ENCODE measurements at places on chromosomes 11 and 22.

DNA sequence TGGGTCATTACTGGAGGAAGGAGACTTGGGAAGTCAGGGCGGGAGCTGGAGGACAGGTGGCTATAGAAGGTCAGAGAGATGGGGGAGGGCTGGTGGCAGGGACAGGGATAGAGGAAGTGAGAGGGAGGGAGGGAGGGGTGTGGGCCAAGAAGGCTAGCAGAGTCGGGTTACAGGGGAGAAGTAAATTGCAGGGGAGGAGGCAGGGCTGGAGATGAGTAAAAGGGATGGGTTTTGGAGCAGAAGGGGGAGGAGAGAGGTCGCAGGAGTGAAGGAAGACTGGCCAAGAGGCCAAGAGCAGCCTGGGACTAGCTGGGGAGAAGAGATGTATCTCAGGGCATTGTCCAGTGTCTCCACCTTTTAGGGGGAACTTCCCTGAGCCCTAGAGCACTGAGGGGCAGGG, 33.0 kb downstream of the LRRC10B start:
- ATAC-seq: peak; percentile 48

DNA sequence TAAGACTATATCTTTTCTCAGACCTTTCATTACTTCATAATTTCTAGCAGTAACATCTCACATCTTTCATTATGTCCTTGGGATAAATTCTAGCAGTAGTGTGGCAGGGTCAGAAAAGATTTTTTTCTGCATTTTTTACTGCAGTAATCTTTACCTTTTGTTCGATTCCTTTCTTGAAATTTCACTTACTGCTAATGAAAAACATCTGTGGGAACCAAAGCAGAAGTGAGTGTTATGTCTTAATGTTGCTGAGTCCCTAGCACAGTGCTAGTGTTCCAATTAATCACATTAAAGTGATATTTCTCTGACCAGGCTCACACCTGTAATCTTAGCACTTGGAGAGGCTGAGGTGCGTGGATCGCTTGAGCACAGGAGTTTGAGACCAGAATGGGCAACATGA, 123.6 kb downstream of the EHF start:
- ATAC-seq: no peak

DNA sequence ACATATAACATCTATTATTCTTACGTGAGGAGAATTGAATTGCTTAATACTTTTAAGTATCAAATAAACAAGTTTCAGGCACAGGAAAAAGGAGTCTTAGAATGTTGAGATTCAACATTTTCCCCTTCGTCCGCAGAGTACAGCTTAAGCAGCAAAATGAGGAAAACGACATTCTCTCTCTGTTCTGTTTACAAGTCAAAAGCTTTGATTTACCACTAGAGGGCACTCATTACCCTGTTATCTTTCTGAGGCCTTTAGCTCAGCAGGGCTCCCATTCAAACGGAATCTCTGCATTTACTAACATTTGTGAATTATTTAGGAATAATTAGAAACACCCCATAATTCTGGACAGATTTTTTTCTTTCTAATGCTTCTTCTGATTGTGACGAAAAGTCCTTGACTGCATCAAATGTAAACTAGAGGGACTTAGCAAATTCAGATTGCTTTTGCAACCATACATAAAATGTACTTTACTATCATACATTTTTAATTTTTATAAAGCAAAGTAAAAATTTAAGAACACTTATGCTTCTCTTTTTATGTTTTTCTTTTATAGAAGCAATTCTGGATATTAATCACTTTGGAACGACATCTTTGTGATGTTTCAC, 75.0 kb downstream of the JRKL start:
- ATAC-seq: peak; percentile 97

DNA sequence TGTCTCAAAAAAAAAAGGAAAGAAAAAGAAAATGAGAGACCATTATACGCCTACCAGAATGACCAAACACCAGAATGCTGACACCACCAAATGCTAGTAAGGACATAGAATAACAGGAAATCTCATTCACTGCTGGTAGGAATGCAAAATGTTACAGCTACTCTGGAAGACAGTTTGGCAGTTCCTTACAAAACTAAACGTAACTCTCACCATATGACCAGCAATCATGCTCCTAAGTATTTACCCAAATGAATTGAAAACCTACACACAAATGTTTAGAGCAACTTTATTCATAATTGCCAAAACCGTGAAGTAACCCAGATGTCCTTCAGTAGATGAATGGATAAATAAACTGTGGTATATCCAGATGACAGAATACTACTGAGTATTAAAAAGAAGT, 7.2 kb downstream of the CHKA start:
- ATAC-seq: peak; percentile 51

DNA sequence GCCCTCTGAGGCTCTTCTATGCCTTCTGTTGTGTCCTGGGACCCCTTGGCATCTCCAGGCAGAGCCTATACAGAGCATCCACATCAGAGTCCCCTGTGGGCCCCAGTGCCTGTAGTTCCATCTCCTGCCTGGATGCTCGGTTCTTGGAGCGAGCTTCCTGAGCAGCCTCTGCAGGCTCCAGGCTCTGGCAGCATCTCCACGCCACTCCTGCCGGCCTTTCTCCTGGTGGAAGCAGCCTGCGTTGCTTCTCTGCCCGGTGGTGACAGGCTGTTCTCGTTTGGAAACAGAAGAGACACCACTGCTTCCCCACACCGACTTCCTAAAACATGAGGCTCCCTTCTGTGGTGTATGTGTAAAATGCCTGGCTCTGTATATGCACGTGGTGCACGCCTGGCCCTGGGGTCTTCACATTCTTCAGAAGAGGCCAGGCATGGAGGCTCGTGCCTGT, 52.8 kb downstream of the BCR start:
- ATAC-seq: peak; percentile 52

DNA sequence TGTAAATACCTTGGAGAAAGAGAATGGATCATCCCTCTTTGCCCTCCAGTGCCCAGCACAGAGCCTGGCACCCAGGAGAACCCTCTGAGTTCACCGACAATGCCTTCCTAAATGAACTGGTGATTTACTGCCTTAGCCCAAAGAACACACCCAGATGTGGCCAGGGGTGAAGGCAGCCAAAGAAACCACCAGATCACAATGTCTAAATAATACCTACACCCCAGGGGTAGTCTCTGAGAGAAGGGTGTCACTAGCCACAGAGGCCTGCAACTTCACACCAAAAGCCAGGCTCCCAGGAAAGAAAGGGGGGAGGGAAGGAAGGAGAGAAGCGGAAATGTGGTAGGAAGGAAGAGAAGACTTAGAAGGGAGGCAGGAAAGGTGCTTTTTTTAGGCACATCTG, 65.7 kb downstream of the RPL27A start:
- no peak for ATAC-seq

DNA sequence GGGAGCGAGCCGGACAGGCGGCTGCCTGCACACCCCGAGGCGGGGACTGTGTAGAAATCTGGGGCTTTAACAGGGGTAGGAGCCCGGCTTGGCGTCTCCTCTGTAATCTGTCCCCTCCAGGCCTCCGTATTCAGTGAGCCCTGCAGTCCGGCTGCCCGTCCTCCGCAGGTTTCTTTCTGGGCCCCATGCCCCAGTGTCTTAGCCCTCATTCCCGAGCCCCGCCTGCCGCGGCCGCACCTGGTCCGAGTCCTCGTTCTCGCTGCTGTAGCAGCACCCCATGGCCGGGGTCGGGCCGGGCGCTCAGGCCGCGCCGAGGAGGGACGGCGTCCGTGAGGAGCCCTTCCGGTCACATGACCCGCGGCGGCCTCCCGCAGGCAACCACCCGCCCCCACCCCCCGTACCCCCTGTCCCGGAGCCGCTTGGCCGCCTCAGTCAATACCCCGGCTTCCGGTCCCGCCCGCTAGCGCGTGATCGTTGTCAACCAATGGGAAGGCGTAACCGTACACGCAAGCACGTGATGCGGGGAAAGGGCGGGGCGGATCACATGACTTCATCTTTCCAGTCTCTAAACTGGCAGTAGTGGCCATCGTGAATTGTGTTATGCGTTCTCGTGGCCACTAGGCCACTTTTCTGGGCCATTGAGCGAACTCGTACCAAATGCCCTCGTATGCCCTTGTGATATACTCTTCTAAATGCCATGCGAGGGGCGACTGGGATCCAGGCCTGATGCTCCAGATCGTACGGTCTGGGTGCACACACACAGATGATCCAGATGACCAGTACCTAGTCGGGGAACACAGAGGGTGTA, at the start of gene LAMTOR1:
LAMTOR1 (minus strand) TSS at position 352 of the 808 bp plus-strand sequence; CDS start at position 279, 73 bp downstream.
- peak; percentile 96 for ATAC-seq

DNA sequence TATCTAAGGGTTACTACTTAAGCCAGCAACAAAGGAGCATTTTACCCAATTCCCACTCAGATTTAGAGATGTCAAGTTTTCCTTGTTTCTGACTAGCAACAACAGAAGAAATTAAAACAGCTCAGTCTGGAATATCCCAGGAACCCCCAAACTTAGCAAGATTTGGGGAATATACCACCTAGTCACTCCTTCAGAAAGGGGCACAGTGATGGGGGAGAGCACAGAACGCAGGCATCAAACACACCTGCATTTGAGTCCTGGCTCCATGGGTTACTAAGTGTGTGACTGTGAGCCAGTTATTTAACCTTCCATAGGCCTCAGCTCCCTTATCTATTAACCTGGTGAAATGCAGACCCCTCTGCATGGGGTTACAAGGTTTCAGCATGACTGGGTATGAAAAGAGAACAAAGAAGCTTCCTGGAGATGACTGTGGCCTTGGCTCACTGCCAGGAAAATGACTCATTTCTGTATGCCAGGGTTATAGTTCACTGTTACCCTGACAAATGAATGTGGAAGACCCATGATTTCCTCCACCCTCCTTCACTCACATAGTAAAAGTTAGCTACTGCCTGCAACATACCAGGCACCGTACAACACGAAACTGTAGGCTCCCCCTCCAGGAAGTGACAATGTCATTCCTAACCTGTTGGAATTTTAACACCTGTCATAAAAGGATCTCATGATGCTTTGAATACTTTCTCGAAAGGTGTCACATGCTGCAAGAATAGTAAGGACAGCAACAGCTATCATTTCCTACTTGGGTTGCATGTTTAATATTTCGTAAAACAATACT, 79.6 kb downstream of the ME3 start:
- ATAC-seq: peak; percentile 82

GRCh38 chr11:11311169-11311568, 41.9 kb downstream of the CSNK2A3 start:
- no peak for ATAC-seq

DNA sequence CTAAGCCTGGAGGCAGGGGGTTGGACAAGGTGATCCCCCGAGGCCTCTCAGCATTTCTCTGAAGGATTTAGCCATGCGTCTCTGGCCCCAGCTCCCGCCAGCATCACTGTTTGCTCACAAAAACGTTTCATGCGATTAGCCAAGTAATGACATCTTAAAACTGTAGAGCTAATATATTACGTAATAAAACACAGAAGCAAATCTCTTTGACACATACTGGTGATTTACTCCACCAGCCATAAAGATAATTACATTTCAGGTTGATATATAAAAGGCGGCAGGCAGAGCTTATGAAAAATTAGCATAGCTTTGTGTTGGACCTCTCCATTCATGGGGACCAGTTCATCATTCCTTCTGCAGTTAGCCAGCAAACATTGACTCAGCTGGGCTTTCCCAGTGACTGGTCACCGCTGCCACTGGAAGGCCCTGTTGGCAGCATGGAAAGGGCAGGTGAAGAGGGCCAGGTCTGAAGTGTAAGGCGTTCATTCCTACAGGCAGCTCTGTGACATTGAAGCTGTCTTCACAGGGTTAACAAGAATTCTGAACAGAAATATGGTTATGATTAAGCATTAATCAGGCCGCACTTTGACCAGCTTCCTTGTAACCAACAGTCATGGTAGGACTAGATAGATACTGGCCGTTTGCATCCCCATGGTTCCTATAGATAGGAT, 150.3 kb downstream of the NECTIN1 start:
- no peak for ATAC-seq

DNA sequence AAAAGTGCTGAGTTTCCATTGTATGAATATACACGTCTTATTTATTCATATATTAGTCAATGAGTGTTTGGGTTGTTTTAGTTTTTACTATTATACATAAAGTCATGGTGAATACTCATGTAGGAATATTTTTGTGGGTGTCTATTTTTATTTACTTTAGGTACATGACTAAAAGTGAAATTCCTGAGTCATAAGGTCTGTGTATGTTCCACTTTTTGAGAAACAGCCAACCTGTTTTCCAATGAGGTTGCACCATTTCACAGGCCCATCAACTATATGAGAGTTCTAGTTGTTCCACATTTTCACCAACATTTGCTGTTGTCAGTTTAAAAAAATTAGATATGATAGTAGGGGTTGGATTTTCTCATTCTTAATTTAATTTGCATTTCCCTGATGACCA, 6.6 kb upstream of the OR6X1 start:
- ATAC-seq: no peak

DNA sequence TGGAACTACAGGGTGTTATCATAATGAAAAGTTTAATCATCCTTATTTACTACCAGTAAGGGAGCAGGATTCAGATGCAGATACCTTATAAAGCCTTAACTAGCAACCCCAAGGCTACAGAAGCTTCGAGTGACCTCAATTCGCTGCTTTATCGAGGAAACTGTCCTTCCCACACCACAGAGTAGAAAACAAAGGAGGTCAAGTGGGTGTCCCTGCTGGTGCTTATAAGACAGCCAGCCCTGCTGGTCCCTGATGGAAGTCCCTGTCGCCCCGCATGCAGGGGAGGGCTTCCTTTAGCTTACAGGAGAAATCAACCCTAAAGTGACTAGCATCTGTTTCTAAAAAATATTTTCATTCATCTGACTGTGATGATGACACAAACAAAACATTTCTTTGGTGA, 7.3 kb downstream of the MN1 start:
- no peak for ATAC-seq

GRCh38 chr11:44943118-44943517, 7.6 kb downstream of the TP53I11 start:
- ATAC-seq: no peak

DNA sequence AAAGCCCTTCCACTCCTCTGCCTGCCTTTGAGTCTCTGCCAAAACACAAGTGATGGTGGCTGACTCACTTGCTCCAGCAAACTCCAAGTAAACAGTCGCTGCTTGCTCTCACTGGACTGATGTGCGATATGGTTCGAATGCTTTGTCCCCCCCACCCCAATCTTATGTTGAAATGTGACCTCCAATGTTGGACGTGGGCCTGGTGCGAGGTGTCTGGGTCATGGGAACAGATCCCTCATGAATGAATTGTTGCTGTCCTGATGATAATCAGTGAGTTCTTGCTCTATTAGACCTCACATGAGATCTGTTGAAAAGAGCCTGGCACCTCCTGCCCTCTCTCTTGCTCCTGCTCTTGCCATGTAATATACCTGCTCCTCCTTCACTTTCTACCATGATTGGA, 747.9 kb downstream of the OPCML start:
- ATAC-seq: no peak

- ATAC-seq: no peak
Observed at GRCh38 chr11:104061853-104062521, 25.5 kb downstream of the DDI1 start.

DNA sequence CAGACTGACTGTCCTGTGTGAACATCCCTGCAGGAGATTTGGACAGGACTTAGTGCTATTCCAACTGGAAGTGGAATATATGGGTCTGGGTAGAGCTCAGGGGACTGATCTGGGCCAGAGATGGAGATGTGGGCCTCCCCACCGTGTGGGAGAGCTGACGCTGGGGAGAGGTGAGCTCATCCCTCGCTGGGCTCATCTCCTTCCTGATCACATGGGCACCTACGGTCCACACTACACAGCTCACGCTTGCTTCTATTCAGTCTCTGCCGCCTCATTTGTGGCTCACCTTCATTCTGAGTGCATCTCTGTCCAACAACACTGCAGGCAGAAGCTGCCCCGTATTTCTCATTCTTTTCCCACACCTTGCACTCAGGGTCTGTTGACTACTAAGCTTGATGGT, 16.6 kb upstream of the RAB1B start:
- no peak for ATAC-seq

- no peak for ATAC-seq
Observed at GRCh38 chr11:76805206-76805913, 22.2 kb downstream of the TSKU start.
